ENCODE measurements at places on chromosomes 6 and 20.

GRCh38 chr6:125682939-125683338 is 66.5 kb upstream of the HEY2 start:
- DNase-seq, result no peak

- no peak for DNase-seq
These were observed 14.6 kb downstream of the GATA5 start for GRCh38 chr20:62461157-62461556.

GRCh38 chr20:37226889-37227288 is 34.7 kb downstream of the GHRH start:
- no peak for DNase-seq

- no peak for DNase-seq
These were observed 3.1 kb upstream of the INSM1 start for GRCh38 chr20:20364593-20365479.

DNA sequence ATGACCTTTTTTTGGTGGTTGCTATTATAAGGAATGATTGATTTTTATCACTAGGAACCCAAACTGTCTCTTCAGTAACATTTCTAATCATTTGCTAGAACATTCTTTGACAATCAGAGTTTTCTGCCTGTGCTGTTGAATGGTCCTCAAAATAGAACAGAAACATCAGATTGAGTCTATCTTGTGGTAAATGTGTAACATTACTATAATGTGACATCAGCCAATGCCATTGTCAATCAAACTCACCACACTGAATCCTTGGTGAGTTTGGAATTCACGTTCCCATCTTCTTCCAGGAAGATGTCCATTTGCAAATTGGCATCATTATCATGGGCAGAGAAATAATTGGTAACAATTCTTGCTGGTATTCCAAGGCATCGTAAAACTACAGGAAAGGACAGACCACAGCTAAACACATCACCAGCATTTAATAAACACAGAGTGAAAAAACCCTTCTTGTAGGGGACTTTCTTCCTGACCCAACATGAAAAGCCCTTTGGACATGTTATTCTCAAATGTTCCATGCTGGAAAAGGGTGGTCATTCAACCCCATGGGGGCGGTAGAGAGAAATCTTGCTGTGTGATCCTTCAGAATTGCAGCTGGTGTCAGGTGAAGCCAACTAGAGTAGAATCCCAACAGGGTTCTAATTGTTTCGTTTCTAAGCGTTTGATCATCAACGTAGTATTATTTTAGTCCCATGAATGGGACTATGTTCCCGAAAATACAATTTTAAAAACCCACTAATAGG is 98.5 kb downstream of the F13A1 start:
- DNase-seq, result no peak

DNA sequence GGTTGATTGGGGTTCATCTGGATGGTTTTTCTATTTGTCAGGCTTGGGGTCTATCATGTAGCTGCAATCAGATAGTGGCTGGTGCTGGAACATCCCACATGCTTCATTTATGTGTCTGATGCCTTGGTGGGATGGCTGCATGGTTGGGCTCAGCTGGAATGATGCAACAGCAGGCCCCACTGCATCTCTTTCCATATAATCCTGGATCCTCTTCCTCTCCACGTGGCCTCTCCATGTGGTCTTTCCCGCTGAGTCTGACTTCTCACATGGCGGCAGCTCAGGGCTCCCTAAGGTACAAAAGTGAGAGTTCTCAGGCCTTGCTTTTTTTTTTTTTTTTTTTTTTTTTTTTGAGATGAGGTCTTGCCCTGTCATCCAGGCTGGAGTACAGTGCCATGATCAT is 65.0 kb upstream of the SUPT3H start:
- DNase-seq, result no peak

- DNase-seq, result no peak
These were observed 156.1 kb downstream of the SLC35B3 start for GRCh38 chr6:8279041-8279805.

DNA sequence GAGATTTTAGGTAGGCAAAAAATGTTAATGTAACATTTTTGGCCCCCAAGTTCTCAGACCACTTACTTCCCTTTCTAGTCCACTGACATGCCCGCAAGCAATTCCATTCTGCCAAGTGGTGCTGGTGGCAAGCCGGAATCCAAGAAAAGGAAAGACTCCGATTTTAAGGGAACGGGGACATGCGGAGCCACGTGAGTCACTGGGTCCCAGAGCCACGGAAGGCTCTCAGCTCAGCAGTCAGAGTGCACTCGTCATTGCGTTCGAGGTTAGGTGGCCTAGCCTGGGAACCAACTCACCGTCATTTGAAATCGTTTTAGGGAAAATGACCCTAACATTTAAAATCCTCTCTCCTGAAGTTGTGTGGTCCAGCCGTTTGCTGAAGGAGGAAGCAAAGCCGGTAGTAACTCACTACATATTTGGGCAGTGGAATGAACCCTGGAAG is 711 bp upstream of the SIRT5 start:
- no peak for DNase-seq

DNA sequence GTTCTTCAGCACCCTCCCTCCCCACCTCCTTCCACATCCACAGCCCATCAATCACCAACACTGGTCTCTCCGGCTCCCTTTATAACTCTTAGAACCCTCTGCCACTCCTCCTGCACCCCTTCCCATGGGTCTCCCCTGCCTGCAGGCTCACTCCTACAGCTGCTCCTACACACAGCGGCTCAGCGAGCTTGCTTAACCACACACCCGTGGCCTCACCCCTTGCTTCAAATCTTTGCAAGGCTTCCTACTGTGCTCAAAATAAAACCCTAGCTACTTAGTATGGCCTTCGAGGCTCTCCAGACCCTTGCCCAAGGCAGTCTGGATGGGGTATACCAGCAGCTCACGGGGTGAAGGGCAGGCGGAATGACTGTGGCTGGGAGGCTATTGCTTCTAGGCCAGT is 63.7 kb downstream of the JPH2 start:
- no peak for DNase-seq

DNA sequence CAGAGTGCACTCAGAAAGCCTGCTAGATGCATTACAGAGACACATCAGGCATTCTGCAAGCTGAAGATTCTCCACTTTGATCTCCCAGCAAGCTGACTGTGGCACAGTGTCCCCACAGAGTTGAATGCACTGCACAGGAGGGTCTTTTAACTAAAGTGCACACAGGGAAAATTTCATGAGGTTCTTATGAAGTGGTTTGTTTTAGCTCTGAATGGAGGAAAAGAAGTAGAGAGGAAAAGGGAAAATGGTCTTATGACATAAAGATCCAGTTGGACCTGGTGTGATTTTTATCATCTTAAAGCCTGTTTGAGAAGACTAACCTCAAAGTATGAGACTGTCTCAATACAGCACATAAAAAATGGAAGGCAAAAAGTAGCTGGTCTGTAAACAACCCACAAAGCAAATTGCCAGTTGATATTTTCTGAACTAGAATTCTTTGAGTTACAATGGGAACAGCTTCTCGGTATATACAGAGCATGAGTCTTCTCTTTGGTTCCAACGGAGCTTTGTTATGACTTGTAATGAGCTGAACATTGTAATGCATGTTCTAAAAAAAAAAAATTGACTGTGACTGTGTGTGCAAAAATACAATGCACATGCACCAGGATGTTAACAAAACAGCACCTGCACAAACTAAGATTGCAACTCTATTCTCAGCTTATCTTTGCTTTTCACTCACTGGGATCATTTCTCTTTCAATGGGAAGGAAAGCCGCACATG is 383.0 kb upstream of the ID4 start:
- no peak for DNase-seq

GRCh38 chr6:143130928-143131327 is 70.2 kb downstream of the AIG1 start:
- DNase-seq, result no peak

GRCh38 chr6:107129370-107129925 is 14.1 kb upstream of the BEND3 start:
- DNase-seq, result no peak

DNA sequence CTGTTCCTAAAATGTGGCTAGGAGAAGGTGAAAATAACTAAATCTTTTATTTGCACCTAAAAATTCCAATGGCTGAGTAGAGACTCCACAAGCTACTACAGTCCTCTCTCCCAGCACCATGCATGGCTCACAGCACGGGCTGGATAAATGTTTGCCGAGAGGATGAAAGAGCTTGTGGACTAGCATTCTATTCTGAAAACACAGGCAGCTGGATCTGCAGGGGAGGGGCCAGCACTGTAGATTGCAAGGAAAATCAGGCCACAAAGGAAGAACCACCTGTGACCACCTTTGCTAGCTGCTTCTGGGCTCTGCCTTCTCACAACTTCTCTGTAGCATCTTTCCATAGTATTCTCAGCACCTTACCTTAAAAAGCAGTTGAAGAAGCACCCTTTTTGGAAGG is 46.6 kb downstream of the CLIC5 start:
- DNase-seq, result no peak

- DNase-seq, result no peak
These were observed 59.7 kb downstream of the EYA4 start for GRCh38 chr6:133300896-133301295.

DNA sequence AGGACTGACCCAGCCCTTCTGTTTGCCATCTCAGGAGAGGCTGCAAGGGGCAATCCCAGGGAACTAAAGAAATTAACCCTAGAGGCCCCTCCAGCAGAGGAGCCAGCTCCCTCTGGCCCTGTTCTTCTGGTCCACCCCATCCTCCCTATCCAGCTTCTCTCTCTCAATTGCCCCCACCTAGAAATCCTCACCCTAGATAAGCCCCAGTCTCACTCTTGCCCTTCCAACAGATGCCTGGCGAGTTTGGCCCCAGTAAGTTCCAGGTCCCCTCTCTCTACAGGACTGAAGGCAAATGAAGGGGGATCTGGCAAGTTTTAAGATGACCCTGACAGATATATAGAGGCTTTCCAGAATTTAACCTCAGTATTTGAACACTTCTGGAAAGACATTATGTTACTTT is 134.0 kb downstream of the THBS2 start:
- no peak for DNase-seq

DNA sequence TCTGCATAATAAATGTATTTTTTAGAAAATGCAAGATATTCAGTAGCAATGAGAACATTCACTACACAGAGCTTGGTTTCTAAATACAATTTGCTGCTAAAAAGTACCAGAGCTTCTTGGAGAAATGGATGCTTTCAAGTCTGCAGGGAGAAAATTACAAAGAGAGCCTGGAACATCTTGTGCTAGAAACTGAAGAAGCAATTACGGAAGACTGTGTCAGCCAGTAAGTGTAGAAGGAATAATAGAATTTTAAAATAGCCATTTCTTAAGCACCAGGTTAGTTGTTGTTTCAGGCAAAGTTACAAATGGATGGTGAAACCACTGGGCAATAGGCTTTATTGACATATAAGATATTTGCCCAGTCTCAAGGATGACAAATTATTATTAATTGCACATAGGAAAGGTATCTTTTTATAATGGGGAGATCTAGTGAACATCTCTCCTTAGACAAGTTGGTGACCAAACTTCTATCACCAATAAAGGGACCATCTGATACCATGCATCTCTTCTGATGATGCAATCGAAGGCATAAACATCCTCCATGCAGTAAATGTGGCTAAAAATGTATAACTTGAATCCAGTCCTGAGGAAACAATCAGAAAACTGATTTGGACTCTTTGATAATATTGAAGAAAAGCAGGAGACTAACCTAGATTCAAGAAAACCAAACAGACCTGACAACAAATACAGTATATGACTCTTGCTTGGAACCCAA is 81.7 kb downstream of the ARHGAP18 start:
- no peak for DNase-seq

DNA sequence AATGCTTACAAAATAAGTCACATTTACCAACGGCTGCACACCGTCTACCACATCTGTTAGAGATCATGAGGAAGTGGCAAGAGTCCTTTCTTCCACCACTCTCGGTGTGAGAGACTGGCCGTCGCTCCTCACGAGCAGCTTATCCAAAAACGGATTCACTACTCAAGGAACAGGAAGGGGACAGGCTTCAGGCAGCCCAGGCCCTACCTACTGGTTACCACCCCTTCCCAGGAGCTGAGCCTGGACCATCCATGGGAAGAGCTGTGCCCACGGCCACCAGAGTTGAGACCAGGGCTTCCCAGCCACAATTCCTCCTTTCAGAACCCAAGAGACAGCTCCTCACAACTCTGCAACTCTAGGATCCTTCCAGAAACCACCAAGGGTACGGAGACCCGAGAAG is 37.0 kb downstream of the FOXF2 start:
- no peak for DNase-seq

DNA sequence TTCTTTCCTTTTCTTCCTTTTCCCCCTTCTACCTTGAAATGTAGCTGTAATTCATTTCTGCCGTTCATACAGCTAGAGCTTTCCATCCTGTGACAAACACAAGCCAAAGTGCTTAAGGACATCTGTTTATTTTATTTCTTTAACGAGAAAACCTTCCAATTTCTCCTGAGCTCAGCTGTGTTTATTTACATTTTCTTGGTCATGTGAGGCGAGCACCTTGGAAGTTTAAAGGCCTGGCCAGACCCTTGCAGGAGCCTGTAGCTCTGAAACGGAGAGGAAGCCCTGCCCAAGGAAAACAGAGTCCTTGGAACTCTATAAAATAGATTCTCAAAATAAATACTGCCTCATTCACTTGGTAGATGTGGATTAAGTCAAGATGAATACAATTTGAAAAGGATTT is 223.1 kb downstream of the EYA2 start:
- DNase-seq, result no peak

GRCh38 chr6:35634316-35634715 is 54.4 kb downstream of the FKBP5 start:
- no peak for DNase-seq
